ENCODE measurements at places on chromosomes 12 and 14.

GRCh38 chr14:68157971-68158371, 338.4 kb downstream of the RAD51B start:
- no peak for DNase-seq

GRCh38 chr14:34678306-34678705, 36.1 kb downstream of the CFL2 start:
- no peak for DNase-seq

GRCh38 chr12:10170216-10170615, 1.7 kb downstream of the OLR1 start:
- DNase-seq, result no peak

- no peak for DNase-seq
Observed at GRCh38 chr14:54715811-54716210, 148.9 kb downstream of the SAMD4A start.

GRCh38 chr14:101834397-101834796, 72.9 kb downstream of the PPP2R5C start:
- no peak for DNase-seq

GRCh38 chr14:93231129-93231979, 24.3 kb downstream of the UBR7 start:
- no peak for DNase-seq

- no peak for DNase-seq
Observed at GRCh38 chr12:20245491-20245890, 122.8 kb upstream of the PDE3A start.

- DNase-seq, result peak; percentile 45
Observed at GRCh38 chr12:52229836-52230343, 3.2 kb upstream of the KRT7 start.

- no peak for DNase-seq
Observed at GRCh38 chr12:93714382-93714781, 37.2 kb downstream of the CRADD start.

Data from HS-27A (cell line).